ENCODE measurements at places on chromosomes 16 and 17.

GRCh38 chr16:80164966-80165550, 375.7 kb upstream of the DYNLRB2 start:
- DNase-seq: no peak

GRCh38 chr17:58706351-58707140, 14.1 kb downstream of the RAD51C start:
- no peak for DNase-seq

- peak; percentile 94 for DNase-seq
Observed at GRCh38 chr17:28807925-28808634, 34.5 kb downstream of the FAM222B start.

GRCh38 chr17:43068570-43069367, 43.7 kb downstream of the RND2 start:
- DNase-seq: no peak

GRCh38 chr17:80876950-80877728, 114.5 kb upstream of the CHMP6 start:
- DNase-seq: no peak

GRCh38 chr16:66521252-66521713, 28.6 kb downstream of the TK2 start:
- no peak for DNase-seq

DNA sequence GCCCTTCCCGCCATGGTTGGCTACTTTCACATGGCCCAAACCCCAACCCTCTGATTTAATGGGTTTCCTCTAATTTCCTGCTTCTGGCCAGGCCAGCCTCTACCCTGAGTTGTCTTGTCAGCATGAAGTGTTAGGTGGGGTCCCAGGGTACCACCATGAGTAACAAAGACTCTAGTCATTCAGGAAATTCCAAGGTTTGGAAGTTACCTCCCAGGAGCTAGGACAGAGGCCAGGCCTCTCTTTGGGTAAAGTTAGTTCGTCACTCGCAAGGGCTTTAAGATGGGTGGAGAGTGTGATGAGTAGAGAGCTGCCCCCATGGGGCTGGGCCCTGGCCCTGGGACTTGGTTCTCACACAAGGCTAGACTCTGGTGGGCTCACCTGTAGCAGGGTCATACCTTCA, 54.6 kb downstream of the PLD6 start:
- DNase-seq: peak; percentile 18

DNA sequence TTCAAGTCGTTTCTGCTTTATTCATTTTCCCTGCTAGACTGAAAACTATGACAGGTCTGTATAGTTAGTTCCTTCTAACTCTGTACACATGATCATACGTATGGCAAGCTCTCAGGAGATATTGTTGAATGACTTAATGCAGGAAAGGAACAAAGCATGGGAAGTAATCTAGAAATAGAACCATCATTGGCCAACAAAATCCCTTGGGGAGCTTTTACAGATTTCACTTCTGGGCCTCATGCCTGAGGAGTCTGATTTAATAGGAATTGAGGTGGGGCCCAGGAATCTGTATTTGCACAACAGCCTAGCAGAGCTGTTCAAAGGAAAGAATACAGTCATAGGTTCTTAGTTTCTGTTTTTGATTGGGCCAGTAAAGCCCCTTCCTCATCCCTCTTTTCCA, 229.2 kb downstream of the MAP2K6 start:
- no peak for DNase-seq

DNA sequence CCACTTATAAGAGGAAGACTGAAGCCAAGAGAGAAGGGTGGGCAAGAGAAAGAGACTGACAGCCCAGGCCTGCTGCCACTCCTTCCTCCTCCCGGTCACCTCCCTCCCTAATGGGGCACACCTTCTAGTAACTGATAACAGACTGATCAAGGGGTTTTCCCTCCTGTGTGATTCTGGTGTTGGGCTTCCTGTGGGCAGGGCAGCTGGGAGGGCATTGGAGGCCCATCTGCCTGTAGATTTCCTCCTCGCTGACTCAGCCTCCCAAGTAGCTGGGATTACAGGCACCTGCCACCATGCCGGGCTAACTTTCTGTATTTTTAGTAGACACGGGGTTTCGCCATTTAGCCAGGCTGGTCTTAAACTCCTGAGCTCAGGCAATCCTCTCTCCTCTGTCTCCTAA, 16.2 kb downstream of the CA4 start:
- no peak for DNase-seq

GRCh38 chr16:69039333-69039941, 66.0 kb upstream of the HAS3 start:
- DNase-seq: peak; percentile 32

DNA sequence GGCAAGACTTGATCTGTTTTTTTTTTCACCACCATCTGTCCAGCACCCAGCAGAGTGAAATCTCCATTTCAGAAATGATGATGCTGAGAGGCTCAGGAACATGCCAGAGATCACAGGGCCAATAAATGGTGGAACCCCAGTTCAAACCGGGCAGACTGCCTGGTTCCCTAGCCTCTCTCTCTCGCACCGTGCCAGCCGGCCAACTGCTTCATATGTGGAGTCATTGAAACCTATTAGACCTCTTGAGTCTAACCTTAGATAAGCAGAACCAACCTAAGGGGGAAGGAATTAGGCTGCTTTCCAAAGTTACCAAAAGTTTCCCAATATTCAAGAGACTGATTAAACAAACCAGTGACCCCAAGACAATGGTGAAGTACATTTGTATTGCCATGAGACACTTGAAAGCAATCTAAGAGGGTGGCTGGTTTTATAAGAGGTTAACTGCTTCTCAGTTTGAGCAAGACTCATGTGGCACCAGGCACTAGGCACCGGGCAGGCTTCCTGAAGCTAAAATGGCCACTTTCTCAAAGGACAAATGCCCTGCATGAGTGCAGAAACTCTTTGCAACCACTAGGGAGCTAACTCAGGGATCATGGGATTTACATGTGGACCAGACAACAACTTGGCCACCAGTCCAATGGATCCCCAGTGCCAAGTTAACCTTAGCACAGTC, 18.4 kb downstream of the TOX3 start:
- no peak for DNase-seq

GRCh38 chr16:65833171-65833871, 533.2 kb upstream of the CDH5 start:
- peak; percentile 5 for DNase-seq

- DNase-seq: peak; percentile 58
Observed at GRCh38 chr16:21283521-21284289, 5.6 kb upstream of the CRYM start.

GRCh38 chr17:8898126-8898525, 30.7 kb upstream of the PIK3R6 start:
- no peak for DNase-seq

GRCh38 chr17:27366437-27366836, 72.5 kb downstream of the WSB1 start:
- DNase-seq: no peak

GRCh38 chr17:45930420-45930951, 36.1 kb downstream of the MAPT start:
- DNase-seq: no peak

DNA sequence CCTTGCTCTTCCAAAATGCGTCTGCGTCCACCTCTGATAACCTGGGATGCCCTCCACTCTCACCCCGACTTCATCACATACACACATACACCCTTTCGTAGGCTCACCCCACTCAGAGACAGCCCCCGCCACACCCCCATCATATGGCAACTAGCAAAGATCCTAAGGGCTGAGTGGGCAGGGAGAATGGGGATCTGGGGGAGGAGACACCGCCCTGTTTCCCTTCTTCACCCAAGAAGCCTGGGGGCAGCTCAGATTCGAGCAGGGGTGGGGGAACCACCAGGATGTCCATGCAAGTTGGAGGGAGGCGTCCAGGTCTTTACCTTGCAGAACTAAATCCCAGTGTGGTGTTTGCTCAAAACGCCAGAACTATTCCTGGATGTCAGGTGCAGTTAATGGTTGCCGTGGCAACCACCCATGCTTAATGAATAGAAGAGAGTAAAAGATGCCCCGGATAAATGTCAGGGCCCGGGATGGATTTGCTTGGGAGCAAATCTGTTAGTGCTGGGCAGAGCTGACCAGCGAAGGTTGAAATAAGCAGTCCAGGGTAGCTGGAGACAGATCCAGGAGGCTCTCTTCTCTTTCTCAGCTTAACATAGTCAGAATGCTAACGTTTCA, 72.8 kb downstream of the CACNG3 start:
- no peak for DNase-seq

DNA sequence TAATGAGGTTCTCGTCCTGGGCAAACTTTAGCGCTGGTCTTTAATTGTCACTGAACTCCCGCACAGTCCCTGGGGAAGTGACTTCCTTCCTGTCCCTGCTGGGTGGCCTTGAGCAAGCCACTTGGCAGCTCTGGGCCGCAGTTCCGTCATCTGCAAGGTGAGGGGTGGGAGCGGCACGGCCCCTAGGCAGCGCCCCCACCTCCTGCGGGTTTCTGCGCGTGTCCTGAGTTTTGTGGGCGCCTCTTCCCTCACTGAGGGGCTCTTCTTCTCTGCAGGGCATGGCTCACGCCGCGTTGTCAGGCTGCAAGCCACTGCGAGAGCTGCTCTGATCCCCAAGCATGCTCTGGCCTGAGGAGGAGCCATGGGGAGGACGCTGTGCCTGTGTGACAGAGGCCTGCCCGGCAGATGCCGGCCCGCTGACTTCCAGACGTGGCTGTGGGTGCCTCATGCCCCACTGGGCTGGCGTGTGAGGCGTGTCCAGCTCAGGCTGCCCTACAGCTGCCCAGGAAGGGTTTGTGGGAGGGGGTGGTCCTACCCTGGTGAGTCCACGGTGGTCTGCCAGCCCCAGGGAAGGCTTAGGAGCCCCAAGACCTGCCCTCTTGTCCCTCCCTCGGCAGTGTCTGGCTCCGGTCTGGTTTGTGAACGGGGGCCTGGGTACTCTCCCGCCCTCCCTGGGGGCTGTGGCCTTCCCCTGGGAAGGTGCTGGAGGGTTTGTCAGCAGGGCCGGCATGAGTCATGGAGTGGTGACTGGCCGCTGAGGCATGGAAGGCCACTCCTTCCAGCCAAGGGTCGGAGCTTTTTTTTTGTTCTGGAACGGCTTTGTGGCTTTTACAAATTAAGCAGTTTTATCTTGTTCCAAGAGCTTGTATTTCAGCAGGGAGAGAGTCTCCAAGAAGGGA, 182.0 kb downstream of the SEC14L1 start:
- peak; percentile 97 for DNase-seq

- no peak for DNase-seq
Observed at GRCh38 chr17:57528058-57528451, 217.0 kb downstream of the CCDC182 start.

DNA sequence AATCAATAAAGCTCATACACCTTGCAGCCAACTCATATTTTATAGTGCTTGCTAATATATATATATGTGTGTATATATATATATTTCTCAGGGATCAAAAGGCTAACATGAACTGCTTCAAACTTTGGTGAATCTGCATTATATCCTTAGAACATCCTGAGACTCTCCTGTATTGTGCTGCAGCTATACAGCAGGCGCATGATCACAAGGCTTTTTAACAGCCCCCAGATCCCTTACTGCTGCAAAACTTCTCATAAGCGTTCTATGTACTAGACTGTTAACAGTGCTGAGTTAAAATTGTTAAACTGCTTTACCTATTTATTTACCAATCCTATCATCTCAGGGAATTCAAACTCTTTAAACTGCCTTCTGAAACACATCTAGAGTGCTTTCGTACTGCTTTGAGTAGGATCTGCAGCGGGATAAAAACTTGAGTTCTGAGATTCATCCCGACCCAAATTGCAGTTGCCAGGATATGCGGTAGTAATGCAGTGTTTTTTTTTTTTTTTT, 1.3 kb downstream of the GPATCH8 start:
- no peak for DNase-seq

DNA sequence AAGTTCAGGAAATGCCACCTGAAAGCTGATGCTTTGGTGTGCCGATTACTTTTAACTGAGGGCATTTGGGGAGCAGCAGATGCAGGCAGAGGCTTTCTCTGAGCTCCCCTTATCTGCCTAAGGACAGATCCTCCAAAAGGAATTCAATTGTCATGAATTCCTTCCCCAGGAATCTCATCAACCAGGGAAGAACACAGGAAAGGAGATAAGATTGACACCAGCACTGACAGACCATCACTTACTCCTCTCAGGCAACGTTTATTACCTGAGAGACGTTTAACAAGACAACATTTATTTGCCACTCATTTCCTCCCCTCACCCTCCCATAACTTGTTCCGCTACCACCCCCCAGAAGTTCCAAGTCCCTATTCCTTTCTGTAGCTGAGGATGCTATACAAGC, 17.6 kb upstream of the CDRT4 start:
- no peak for DNase-seq

DNA sequence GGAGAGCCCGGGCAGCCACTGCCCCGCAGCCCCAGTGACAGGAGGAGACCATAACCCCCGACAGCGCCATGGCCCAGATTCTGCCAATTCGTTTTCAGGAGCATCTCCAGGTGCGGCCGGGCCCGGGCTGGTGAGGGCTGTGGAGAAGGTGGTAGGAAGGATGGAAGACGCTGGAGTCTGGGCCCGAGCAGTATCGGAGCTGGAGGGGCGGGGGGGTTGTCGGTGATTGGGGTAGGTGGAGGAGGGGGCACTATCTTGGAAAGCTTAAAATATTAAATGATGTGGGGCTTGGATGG, 317 bp downstream of the CLTC start:
- DNase-seq: no peak

GRCh38 chr17:79981661-79982101, 54.0 kb downstream of the TBC1D16 start:
- DNase-seq: no peak

- peak; percentile 3 for DNase-seq
Observed at GRCh38 chr16:80027007-80027965, 426.7 kb upstream of the MAF start.

GRCh38 chr16:8957509-8958157, 6.1 kb downstream of the USP7 start:
- no peak for DNase-seq

DNA sequence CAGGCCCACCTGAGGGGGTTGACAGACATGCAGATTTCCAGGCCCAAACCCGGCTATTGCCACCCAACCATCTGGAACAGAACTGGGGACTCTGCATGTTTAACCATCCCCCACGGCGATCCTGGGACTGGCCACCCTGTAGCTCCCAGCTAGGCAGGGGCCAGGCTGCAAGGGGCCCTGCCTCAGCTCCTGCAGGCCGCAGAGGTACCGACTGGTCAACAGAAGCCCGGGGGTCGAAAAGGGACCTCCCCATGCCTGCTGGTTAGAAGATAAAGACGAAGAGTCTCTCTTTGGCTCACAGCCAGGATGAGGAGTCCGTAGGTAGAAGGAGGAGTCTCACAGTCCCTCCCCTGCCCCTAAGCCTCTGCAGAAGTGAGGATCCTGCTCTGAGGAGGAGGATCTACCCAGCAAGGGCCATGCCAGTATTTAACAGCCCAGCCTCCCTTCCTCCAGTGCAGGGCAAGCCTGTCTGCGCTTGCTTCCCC, 223.4 kb upstream of the TNRC6C start:
- DNase-seq: no peak

GRCh38 chr16:19840524-19841110, 44.0 kb downstream of the GPRC5B start:
- no peak for DNase-seq
